ENCODE measurements at places on chromosomes 2 and 18.

DNA sequence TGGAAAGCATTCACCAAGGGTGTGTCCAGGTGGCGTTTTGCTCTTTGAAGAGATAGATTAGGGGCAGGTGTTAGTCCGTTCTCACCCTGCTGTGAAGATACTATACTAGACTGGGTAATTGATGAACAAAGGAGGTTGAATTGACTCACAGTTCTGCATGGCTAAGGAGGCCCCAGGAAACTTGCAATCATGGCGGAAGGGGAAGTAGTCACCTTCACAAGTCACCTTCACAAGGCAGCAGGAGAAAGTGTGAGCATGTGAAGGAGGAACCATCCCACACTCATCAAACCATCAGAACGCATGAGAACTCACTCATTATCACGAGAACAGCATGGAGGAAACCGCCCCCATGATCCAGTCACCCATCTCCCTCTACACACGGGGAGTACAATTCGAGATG is 135.7 kb upstream of the NFATC1 start:
- no peak for DNase-seq

GRCh38 chr18:25464227-25464626 is 112.3 kb upstream of the ZNF521 start:
- no peak for DNase-seq

DNA sequence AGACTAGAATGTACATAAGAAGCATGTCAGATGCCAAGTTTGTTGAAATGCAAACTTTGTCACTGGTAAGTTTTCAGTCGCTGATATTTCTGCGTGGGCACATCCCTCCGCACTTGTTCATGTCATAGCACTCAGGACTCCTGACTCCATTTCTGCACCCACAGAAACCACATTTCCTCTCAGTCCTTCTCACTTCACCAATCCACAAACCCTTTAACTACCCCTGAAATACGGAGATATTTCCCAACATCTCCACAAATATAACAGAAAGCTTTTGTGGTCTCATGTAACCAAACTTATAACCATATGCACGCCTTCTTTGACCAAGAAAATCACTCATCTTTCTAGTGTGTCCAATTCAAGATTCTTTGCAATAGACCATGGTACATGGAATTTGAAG is 276.9 kb upstream of the ERBB4 start:
- no peak for DNase-seq

GRCh38 chr18:13321923-13322322 is 103.4 kb downstream of the LDLRAD4 start:
- no peak for DNase-seq

Data from stimulated activated CD4-positive, alpha-beta T cell treated with anti-CD3 and anti-CD28 coated beads, Interleukin-2, amount 100 ng/mL, for 48 hours (primary cell).